NAMALWA (cell line): ENCODE measurements at places on chromosomes 7 and 10.
A peak's percentile ranks its signal among the peaks of the same experiment; 100 is the strongest.

- no peak for DNase-seq
Measured at GRCh38 chr10:100826661-100826982, 81.2 kb downstream of the PAX2 start.

- DNase-seq, result no peak
Measured at GRCh38 chr7:130988443-130988842, 254.4 kb upstream of the KLF14 start.

DNA sequence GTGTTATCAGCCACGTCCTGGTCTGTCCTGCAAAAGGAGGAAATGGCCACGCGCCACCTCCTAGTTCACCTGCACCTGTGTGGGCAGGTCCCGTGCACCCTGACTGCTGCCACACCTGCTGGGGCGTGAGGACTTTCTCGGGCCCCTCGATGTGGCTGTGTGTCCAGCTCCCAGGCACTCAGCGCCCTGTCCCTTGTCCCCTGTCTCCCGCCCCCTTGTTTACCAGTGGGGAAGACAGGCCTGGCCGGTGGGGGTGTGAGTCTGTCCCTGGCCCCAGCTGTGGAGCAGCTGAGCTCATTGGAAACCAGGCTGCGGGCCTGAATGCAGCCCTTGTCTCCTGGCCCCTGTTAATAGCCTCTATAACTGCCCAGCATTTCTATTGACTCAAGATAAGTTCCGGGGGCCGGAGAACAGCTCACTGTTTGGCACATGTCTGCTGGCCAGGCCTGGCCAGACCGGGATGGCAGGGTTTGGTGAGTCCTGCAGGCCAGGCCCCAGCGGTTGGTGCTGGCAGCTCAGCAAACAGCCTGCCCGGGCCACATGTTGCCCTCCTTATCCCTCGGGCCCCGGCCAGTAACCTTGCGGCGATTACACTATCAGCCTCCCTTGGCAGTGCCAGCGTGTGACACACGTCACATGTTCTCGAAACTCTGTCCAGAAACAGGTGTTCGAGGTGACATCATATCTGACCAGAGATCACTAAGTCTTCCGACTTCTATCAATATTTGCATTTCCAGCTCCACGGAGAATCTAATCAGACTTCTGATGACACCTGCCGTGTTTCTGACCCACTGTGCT, 52.1 kb downstream of the FOXL3 start:
- no peak for DNase-seq

DNA sequence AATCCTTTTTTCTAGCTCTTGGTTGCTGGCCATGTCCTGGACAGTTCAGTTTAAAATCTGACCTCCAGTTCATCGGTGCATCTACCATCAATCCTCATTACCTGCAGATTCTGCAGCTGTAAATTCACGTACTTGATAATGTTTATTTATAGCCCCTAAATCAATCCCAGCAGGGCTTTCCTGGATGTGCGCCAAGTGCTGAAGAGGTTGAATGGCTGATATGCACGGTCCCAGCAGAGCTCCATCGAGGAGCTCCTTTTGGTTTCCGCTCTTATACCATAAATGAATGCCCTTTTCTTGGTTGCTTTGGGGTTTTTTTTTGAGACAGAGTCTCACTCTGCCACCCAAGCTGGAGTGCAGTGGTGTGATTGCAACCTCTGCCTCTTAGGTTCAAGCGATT, 91.2 kb upstream of the CCZ1B start:
- DNase-seq, result no peak

GRCh38 chr10:4780782-4781181, 45.2 kb upstream of the AKR1E2 start:
- DNase-seq, result no peak

DNA sequence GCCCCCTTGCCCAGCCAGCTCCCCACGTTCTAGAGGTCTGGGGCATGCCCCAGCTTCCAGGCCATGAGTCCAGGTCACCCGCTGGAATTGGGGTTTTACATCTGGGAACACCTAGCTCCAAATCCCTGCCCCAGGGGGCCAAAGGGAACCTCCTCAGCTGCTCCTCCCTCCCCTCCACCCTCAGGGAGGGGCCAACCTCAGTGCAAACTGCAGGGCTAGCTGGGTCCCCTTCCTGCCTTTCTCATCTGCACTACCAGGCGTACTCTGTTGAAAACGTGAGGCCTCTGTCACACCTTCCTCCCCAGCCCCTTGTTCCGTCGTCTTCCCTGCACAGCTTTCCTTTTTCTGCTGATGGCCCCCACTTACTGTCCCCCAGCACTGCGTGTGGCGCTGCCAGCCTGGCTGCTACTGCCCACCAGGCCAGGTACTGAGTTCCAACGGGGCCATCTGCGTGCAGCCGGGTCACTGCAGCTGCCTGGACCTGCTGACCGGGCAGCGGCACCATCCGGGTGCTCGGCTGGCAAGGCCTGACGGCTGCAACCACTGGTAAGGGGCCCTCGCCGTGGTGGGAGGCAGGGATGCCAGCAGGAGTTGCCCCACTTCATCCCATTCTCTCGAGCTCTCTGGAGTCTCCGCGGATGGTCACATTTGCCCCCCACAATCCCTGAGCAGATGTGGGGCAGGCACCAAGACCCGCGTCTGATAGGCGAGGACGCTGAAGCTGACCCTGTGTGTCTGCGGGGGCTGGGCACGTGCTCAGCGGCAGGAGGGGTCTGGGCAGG, 24.7 kb upstream of the ZNF862 start:
- no peak for DNase-seq

DNA sequence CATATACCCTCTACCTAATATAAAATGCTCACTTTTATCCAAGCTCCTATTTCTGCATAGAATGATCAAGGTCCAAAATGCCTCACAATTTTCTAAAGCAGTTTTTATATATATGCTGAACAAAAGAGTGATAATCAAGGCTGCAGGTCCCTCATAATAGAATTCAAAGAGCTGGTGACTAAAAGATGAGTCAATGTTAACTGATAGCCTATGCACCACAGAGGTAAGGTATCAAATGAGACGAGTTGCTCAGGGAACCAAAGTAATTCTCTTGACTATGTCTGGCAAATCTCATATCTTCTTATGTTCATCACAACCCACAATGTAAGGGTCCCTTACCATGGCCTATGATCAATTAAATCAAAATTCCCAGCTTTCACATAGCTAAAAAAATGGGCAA, 15.2 kb downstream of the PDZD8 start:
- no peak for DNase-seq

GRCh38 chr7:36448781-36449379, 59.2 kb downstream of the ANLN start:
- no peak for DNase-seq

DNA sequence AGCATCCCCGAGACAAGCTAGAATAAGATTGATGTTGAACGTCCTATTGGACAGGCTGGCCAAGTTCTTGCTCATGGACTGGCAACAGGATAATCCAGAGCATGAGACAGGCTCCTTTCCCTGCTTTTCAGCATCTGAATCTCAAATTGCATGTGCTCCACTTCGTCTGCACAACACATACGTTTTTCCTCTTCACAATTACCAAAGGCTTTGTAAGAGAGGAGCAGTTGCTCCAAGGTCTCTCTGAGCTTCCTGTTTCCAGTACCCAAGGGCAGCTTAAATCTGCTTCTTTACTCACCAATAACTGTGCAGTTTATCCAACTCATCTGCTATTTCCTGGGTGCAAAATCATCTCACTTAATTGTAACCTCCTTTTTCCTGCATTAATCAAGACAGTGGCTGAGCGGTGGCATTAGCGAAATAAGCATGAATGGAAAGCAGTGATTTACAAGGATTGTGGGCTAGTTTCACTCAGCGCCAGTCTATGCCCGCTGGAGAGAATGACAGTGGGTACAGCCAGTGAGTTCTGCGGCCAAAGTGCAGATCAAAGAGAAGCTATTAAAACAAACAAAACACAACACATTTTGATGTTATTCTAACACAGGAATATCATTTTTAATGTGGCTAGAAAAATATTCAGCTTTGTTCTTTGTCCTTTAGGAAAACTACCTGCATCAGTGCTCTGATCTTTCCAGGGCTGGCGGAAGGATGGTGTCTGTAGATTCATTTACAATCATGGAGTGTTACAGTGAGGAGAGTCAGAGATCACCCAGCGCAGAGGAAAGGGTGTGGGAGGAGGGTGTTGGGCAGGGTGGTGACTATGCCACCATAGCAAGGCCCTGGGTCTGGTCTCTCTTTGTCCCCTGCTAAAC, 79.8 kb downstream of the CHN2 start:
- no peak for DNase-seq

- peak; percentile 70 for DNase-seq
Measured at GRCh38 chr10:17910125-17910789, 41.5 kb upstream of the SLC39A12 start.

GRCh38 chr10:23804125-23804524, 365.2 kb downstream of the OTUD1 start:
- no peak for DNase-seq

DNA sequence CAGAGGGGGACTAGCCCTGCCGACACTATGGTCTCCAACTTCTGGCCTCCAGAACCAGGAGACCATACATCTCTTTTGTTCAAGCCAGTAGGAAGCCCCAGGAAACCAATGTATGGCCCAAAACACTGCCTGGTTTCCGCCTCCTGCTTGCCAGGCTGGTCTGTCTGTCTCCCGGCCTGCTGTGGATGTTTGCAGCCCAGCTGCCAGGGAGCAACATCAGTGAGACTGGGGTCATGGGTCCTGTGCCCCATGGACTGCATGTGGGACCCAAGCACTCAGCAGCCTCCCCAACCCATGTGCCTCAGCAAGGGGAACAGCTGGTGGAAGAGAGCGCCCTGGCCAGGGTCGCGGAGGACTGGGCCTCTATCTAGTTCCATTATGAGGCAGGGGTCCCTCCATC, 33.4 kb upstream of the NUB1 start:
- DNase-seq, result no peak

DNA sequence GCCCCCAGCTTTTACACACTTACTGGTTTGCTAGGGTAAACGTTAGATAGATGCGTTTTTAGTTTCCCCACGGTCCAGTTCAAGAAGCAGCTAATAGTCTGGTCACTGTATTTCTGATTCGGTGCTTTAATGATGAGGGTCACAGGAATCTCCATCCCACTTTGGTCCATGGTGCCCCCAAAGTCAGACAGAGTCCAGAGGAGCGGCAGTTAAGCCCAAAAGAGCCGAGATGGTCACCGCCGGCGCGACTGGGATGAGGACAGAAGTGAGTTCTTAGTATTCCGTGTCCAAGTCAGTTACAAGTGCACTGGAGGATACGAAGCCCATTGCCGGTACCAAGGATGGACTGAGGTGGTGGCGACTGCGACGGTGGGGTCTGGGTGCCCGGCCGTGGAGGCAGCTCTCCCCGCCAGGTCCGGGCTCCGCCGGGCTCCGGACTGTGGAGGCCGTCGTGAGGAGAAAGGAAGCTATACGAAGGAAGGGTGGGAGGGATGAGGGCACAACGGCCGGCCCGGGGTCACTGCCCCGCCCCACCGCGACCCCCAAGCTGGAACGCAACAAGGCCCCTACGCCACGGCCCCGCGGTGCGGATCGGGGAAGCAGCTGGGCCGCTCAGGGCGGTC, 663 bp downstream of the HERPUD2 start:
- peak; percentile 37 for DNase-seq

DNA sequence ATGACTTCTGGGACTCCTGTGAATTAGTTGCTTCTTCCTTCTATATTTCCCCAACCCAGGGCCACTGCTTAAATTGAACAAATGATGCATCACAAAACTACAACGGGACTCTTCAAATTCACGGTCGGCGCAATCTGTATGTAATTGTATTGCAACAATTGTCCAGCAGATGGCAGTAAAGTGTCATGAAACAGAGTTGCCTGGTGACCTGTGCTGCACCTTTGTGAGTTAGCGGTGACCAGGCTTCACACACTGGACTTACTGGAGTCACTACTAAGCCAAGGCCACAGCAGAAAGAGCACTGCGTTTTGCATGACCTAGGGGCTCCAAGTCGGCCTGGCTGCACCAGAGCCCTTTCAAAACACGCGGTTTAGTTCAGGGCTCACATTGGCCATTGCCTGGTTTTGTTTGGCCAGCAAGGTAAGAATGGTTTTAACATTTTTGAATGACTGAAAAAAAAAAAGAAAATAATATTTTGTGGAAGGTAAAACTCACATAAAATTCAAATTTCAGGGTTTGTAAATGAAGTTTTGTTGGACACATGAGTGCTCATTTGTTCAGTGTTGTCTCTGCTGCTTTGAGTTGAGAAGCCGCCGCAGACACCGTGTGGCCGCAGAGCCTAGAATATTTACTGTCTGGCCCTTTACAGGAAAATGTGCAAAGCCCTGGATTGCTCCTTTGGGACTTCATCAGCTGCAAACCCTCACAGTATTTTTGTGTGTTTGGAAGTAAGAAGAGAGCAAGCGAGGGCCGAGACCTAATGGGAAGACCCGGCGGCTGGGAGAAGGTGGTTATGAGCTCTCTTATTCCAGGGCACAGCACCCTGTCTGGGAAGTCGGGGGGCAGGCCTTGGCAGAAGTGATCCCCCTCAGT, 23.2 kb upstream of the ZNF32 start:
- peak; percentile 71 for DNase-seq

DNA sequence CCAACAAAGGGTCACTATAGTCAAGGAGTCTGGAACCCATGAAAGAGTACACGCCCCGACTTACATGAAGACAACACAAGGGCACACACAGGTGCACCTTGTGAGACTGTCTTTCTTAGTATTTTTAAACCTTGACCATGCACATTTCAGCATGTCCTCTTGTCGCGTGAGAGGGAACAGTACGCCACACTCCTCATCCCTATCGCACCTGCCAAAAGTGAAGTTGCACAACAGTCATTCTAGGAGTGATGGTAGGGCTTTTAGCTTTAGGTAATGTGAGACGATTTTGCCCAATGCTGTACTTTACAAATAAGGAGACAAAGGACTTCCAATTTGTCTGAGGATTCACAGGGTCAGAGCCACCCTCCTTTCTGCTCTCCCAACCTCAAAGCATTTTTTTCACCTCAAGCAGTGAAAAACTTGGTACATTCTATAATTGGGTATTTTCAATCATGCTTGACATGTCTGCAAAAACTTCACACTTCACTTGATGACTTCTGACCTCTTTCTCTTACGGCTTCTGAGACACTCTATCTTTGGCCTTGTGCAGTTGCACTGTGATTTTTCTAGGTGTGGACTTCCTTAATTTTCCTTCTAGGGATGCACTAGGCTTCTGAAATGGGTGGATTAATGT, 173.9 kb upstream of the GRB10 start:
- no peak for DNase-seq

DNA sequence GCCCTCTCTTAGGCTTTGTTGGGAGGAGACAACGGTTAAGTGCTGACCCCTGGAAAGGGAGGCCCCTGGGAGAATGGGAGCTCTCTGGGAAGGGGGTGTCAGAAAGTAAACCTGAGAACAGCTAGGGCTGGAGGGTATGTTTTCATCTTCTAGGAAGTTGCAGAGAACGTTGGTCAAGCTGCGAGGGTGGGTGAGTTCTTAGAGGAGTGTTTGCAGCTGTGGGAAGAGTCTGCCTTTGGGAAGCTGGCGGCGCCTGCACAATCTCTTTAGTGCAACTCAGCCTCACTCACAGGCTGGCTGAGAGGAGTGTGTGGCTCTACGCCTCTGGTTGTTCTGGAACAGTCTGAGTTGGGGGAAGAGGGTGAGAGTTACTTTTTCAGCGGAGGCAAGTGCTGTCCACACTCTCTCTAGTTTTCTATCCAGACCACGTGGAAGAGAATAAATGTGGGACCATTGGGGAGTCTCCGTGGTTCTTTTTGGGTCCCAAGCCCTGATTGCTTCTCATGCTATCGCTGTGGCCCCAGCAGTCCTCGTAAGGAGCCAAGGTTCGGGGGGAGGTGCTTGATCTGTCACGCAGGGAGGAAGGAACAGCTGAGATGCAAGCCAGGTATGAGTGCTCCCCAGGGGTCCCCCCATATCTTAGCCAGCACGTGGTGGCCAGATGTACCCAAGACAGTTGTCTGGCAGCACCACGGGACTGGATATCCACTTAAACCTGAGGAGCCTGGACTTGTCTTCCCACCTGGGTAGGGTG, 237.2 kb downstream of the BUB3 start:
- DNase-seq, result no peak

- no peak for DNase-seq
Measured at GRCh38 chr7:98968621-98969020, 90.3 kb downstream of the TRRAP start.

- DNase-seq, result no peak
Measured at GRCh38 chr7:31056775-31057346, 4.8 kb downstream of the ADCYAP1R1 start.
